ENCODE measurements at places on chromosomes 5 and 9.

DNA sequence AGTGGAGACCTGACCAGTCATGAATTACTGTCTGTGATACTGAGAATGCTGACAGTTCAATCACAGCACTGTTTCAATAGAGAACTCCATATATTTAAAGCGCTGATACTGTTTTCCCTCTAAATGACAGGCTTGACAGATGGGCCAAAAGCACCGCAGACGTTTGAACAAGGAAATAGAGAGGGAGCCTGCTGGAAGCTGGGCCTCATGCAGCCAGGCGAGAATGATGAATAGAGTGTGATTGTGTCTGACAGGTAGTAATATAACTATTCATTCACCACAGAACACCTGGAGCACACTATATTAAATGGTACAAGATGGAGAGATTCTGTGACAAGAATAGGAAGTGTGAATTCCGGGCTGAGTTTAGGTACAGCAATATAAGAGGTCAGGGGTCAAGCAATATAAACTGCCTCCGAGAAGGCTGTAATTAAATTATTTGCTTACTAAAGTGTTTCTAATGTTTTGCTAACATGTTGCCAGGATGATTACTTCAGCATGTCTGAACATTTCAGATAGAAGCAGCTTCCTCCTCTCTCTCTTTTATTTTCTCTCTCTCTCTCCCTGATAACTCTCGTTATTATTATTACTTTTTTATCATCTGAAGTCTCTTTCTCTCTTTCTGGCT lies 297.7 kb downstream of the CSNK1G3 start:
- DNase-seq, result no peak

GRCh38 chr5:153551537-153552079 lies 61.1 kb downstream of the GRIA1 start:
- no peak for DNase-seq

- no peak for DNase-seq
Measured at GRCh38 chr9:115328228-115328627, 210.3 kb upstream of the TNC start.

DNA sequence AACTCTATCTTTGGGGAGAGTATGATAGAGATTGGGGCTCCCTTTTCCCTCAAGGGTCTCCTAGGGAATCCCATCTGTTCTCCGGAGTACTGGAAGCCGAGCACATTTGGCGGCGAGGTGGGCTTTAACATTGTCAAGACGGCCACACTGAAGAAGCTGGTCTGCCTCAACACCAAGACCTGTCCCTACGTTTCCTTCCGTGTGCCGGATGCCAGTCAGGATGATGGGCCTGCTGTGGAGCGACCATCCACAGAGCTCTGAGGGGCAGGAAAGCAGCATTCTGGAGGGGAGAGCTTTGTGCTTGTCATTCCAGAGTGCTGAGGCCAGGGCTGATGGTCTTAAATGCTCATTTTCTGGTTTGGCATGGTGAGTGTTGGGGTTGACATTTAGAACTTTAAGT lies 21.5 kb downstream of the PTGS1 start:
- DNase-seq, result no peak

GRCh38 chr9:2354216-2354615 lies 267.4 kb upstream of the VLDLR start:
- DNase-seq, result no peak
